ENCODE measurements at places on chromosomes 3 and 15.

- peak; percentile 58 for DNase-seq
Observed at GRCh38 chr3:149603126-149604074, 54.4 kb downstream of the WWTR1 start.

GRCh38 chr3:101817992-101818391 is 31.3 kb upstream of the NFKBIZ start:
- no peak for DNase-seq

DNA sequence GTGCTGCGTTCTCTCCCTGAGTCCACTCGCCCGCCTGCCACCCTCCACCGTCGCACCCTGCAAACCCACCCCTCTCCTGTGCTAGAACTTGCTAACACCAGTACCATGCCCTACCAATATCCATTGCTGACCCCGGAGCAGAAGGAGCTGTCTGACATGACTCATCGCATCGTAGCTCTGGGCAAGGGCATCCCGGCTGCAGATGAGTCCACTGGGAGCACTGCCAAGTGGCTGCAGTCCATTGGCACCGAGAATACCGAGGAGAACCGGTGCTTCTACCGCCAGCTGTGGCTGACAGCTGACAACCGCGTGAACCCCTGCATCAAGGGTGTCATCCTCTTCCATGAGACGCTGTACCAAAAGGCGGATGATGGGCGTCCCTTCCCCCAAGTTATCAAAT is 4.9 kb upstream of the ALAS1 start:
- no peak for DNase-seq

- no peak for DNase-seq
Observed at GRCh38 chr3:123750209-123750608, 133.9 kb downstream of the MYLK start.

GRCh38 chr15:92158426-92158825 is 235.3 kb upstream of the ST8SIA2 start:
- DNase-seq: no peak

- DNase-seq: peak; percentile 15
Observed at GRCh38 chr3:193702967-193703366, 110.0 kb downstream of the OPA1 start.

- DNase-seq: no peak
Observed at GRCh38 chr3:189165092-189165612, 6.6 kb upstream of the TPRG1 start.

DNA sequence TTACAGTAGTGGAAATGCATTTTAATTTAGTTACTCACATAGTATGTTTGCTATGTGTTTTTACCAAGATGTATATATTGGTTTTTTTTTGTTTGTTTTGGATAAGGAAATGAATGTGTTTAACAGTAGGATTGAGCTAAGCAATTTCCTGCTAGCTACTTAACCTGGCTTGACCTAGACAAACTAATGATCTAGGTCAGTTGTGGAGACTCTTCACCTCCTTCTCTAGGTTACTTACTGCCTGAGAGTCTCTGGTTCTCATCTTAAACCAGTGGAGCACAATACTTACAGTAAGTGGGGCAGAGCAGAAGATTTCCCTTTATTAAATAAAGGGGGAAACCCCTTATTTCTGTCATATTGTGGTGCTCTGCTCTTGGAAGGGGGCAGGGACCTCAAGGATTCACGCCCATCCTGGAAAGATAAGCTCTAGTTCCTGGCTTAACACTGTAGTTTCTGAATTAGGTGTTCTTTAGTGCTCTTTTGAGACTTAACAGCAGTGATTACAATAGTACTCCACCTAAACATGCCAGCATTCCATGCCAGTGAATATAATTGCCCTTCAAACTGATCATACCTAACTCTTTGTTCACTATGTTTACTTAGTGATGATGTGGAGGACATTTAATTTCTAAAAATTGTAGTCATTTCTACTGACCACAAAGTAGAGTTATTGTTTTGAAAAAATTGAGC is 79.9 kb downstream of the UBP1 start:
- DNase-seq: no peak
